Stromal cell of bone marrow (primary cell): ENCODE measurements at places on chromosomes 3 and 15.

DNA sequence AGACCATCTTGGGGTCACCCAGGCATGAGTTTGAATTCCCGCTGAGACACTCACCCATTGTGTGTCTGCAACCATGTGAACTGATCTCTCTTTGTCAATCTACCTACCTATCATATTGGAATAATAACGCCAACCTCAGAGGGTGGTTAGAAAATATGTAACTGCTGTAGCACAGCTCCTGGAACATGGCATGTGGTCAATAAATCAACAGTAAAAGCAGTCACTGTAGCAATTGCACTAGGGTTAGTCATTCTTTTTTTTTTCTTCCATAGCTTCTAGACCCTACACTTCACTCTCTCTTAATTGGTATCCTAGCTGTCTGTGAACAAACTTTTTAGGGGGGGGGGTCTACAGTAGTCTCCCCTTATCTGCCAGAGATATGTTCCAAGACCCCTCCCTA lies 64.2 kb upstream of the SLCO2A1 start:
- no peak for DNase-seq

DNA sequence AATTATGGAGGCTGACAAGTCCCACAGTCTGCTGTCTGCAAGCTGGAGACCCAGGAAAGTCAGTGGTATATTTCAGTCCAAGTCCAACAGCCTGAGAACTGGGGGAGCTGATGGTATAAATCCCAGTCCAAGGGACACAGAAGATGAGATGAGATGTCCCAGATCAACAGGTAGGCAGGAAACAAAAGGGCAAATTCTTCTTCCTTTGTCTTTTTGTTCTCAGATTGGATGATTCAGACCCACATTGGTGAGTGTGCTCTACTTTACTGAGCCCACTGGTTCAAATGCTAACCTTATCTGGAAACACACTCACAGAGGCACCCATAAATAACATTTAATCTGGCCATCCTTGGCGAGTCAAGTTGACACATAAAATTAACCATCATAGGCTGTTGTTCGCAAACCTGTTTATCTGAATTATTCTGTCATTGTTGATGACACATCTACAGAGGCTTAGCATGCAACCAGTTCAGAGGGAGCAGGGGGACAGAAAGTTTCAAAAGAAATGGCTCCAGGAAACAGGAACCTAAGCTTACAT lies 62.7 kb upstream of the ITGA11 start:
- no peak for DNase-seq

GRCh38 chr15:47971637-47972036 lies 149.2 kb upstream of the SLC24A5 start:
- DNase-seq, result no peak

- no peak for DNase-seq
These were observed 1.8 kb downstream of the IGDCC4 start for GRCh38 chr15:65420975-65421359.

GRCh38 chr3:101039285-101039684 lies 46.1 kb upstream of the ABI3BP start:
- DNase-seq, result no peak

- DNase-seq, result no peak
These were observed 713 bp upstream of the MUC13 start for GRCh38 chr3:124935264-124935663.

DNA sequence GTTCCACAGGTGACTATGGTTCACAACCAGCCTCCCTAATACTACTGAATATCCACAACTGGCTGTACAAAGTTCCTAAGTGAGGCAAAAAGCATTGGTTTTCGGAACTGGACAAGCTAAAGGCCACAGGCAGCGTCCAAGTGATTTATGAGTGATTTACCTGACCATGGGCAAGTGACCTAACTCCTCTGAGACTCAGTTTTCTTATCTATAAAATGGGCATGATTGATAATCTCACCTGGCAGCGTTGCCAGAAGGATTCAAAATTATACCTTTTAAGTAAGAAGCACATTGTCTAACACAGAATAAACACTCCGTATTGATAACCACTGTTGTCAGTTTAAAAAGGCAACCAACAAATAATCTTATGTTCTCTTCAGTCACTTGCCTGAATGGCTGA lies 29.8 kb downstream of the ADAMTS9 start:
- no peak for DNase-seq
